Large intestine (tissue), 12 donors: ENCODE measurements at places on chromosomes 7 and 10.
A peak's percentile ranks its signal among the peaks of the same experiment; 100 is the strongest.

- no peak for DNase-seq
These were observed 11.5 kb downstream of the IDE start for GRCh38 chr10:92562424-92562823.

DNA sequence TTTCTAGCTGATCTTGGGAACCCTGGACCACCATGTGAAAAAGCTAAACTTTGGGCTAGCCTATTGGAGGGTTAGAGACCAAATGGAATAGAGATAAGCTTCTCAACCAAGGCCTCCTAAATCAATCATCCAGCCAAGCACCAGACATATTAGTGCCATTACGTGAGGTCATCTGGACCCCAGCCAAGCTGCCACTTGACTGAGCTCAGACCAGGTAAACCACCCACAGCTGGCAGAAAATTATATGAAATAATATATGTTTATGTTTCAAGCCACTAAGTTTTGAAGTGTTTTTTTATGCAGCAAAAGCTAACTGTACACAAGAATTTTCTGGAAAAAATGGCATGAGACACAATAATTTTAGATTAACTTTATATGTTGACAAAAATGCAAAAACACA, 82.6 kb upstream of the PCGF5 start:
- DNase-seq = no peak

DNA sequence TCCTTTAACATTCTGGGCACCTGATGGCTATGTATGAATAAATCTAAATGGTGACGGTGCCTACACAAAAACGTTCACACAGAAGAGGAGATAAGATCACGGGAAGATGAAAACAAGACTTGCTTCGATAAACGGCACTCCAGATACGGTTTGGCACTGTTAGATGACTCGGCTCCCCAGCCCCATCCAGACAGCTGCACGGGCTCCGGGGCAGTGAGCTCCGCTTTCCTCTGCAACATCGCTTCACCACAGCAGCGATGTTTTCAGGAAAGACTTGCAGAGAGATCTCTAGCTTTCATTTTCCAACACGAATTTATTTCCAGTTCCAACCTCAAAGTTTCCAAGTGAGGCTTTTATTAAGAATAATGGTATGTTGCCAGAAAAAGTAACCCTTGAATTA, 132.1 kb downstream of the KLF6 start:
- no peak for DNase-seq

DNA sequence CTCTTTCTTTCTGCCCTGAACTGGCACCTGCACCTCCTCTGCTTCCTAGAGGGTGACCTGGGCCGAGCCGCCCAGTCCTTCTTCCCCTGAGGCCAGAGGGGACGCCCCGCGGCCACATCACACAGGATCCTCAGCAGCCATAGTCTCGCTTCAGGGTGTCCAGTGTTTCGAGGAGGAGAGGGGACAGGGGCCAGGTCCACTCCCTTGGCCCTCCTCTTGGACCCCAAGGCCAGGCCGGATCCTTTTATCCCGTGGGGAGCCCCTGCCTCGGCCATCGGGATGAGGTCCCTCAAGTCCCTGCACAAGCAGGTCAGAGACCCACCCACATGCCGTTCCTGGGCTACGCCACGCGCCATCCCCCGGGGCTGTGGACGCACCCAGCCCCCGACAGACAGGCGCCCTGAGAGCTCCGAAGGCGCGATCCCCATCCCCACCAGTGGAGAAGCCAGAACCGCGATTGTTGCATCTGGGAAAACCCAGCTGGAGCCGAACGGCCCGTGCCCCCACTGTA, 3.6 kb downstream of the BHLHA15 start:
- DNase-seq = no peak

GRCh38 chr10:81724431-81724830, 150.6 kb upstream of the NRG3 start:
- DNase-seq = no peak

DNA sequence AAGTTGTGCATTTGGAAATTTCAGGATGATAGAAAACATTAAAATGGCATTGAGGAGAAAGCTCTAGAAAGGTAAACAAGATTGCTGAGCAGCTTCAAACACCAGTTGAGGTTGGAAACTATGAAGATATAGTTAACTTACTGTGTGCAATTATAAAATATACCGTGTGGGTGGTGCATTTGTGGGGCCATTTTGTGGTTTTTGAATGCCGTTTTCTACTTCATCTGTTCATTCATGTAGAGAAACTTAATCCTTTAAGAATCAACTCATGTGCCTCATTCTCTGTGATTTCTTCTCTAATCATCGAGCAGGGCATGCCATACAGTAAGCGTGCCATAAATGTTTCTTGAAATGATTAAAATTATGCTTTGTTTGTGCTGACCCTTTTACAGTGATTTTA, 232.8 kb upstream of the TEX47 start:
- DNase-seq = no peak

GRCh38 chr7:88586890-88587289, 172.6 kb upstream of the ZNF804B start:
- DNase-seq = no peak

DNA sequence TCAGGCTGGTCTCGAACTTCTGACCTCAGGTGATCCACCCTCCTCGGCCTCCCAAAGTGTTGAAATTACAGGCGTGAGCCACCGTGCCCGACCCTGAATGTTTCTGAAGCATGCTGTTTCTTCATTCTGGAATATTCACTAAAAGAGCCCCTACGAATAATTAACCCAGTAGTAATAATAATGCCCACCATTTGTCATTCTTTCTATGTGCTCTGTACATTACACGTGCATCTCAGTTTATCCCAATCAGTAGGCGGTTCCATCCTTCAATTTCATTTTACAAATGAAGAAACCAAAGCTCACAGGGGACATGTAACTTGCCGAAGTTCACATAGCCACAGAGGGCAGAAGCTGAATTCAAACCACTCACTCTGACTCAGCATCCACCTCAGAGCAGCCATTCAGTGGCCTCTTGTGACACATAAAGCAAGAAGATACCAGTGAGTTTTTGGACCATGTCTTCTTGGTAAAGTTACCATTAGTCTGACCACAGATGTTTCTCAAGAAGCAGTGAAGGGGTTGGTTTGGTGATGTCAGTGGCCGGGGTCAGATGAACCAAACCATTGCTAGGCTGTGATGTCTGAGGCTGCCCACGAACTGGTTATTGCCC, 71.9 kb upstream of the DUSP5 start:
- DNase-seq = peak; percentile 26

- DNase-seq = no peak
These were observed 36.5 kb downstream of the SKIDA1 start for GRCh38 chr10:21488957-21489446.

DNA sequence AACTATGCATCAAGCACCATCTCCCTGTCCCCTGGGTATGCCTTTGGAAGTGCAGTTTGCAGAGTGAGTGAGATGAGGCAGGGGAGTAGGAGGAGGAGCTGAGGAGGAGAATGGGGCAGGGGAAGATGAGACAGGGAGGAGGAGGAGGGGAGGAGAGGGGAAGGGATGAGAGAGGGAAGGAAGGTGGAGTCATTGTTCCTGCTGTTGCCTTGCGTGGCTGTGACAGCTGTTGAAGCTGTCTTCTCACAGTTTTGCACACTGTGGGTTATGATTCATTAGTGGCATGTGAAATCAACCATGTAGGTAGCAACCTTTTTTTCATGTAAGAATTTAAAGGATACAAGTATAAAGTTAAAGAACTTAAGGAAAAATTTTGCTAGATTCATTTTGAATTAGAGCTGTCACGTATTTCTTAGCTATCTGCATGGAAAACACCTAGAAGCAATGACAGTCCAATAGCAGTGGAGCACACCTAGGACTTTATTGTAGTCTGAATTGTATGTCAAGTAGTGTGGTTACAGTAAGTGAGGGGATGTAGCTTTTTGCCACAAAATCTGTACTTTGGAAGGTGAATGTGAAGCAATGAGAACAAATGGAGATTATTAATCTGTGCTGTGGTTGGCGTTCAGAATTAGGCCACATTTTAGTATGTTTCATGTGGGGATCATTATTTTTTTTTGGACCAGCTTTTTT, 21.7 kb downstream of the CCM2 start:
- DNase-seq = no peak

GRCh38 chr7:47807126-47807525, 141.1 kb downstream of the PKD1L1 start:
- no peak for DNase-seq

- DNase-seq = no peak
These were observed 37.9 kb upstream of the MTPAP start for GRCh38 chr10:30386801-30387588.

- DNase-seq = no peak
These were observed 65.4 kb downstream of the GRID1 start for GRCh38 chr10:86300931-86301830.

GRCh38 chr7:41116817-41117216, 586.1 kb downstream of the INHBA start:
- no peak for DNase-seq

- no peak for DNase-seq
These were observed 16.1 kb downstream of the TARP start for GRCh38 chr7:38257350-38257677.

- DNase-seq = no peak
These were observed 19.1 kb downstream of the ABLIM1 start for GRCh38 chr10:114638821-114639625.

GRCh38 chr10:209357-209756, 74.1 kb downstream of the ZMYND11 start:
- no peak for DNase-seq

DNA sequence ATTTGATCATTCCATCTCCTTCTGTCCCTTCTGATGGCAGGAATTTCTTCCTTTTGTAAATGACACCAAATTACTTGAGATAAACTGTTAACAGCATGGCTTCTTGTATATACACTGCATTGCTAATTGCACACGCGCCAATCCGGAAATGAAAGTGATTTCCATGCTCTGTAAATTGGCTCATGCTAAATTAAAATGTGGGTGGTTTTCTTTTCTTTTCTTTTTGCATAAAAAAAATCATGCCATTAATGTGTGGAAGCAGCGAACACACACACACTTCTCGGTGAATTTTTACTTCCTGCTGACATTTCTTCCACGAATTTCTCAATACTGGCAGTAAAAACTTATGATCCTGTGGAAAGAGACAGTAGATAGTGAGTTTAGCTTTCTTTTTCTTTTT, 123.1 kb upstream of the CCDC6 start:
- DNase-seq = peak; percentile 53

- DNase-seq = no peak
These were observed 35.3 kb upstream of the STARD3NL start for GRCh38 chr7:38142736-38143135.

GRCh38 chr10:126045861-126046260, 149.5 kb downstream of the FANK1 start:
- DNase-seq = no peak

- no peak for DNase-seq
These were observed 107.3 kb upstream of the NANOS1 start for GRCh38 chr10:118922226-118922625.

DNA sequence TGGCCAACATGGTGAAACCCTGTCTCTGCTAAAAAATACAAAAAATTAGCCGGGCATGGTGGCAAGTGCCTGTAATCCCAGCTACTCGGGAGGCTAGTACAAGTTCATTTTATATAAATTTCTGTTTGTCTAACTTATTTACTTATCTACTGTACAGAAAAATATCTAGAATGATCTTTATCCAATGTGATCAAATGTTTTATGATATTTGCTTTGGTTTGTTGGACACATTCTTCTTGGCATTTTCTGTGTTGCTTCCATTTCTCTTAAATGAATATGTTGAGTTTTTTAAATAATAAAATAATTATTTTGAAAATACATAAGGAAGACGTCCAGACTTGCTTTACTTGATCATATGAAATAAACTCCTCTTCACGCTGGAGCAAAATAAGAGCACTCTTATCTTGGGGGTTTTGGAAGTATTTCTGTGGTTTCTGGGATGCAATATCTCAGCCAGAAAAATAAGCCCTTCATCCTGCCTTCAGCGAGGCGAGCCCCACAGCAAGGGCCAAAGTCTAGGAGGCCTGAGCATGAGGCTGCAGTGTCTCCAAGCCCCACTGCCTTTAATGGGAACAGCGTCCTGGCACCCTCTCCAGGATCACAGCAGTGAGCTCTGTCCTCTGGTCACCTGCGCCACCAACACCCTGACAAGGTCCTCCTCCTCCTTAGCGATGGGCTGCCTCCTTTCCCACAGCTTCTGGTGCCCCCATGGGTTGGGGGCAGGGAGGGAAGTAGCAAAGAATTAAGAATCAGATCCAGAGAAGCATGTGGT, 480.2 kb downstream of the KCNMA1 start:
- peak; percentile 35 for DNase-seq

DNA sequence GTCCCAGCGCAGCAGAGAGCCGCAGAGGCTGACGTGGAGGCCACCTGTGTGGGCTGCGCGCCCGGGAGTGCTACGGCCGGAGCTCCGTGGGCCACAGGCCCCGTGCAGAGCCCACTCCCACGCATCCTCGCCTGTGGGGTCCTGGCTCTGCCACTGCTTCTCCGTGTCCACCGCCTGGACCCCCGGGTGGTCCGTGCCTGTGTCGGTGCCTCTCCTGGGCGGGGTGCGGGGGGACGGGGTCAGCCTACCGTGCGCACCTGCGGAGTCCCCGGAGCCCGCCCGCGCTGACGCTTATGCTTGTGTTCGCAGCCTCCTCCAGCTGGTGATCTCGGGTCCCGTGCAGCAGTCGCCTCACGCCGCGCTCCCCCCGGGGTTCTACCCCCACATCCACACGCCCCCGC, 7.8 kb upstream of the ZNF853 start:
- DNase-seq = no peak

DNA sequence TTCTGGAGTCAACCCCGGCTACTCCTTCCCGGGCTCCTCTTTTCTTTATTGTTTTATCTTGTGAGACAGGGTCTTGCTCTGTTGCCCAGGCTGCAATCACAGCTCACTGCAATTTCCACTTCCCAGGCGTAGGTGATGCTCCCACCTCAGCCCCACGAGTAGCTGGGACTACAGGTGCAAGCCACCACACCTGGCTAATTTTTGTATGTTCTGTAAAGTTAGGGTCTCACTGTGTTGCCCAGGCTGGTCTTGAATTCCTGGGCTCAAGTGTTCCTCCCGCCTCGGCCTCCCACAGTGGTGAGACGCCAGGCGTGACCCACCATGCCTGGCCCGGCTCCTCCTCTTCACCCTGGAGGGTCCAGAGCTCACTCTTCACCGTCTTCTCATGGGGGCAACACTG, 15.3 kb upstream of the PDGFA start:
- DNase-seq = no peak

GRCh38 chr10:43863270-43863669, 214.6 kb upstream of the ZNF32 start:
- no peak for DNase-seq

DNA sequence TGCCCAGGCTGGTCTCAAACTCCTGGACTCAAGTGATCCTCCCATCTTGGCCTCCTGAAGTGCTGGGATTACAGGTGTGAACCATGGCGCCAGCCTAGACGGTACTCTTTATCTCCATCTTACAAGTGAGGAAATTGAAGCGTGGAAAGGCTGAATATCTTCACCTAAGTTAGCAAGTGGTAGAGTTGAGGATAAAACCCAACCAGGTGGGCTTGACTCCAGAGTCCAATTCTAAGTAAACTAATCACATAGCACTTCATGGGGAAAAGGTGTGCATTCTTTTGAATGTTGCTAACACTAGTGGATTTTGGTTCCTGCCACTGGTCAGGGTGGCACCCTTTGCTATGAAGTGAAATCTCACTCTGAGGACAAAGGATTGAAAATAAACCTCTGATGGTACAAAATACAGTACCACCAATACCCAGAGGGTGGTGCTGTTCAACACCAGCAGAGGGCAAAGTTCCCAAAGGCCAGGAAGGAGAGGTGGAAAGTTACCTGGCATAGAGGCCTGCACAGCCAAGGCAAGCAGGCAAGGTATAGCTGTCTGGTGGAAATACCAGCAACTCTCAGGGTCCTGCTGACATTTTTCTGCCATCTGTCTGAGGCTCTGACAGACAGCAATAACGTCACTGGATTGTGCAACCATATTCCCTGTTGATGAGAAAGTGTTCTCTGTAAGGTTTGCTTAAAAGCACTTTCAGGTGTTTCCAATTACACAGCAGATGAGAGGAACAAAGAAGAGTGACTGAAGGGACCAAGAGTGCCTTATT, 17.6 kb downstream of the ZDHHC16 start:
- peak; percentile 67 for DNase-seq
